Posterior vena cava (tissue), 2 donors: ENCODE measurements at places on chromosomes 12 and 14. TPM values are rescaled to one million over a fixed set of nuclear protein-coding genes. Genes with fewer than 3 reads are reported as not detected.

GRCh38 chr12:51636986-51637385 lies 46.0 kb downstream of the SCN8A start:
- no peak for DNase-seq

DNA sequence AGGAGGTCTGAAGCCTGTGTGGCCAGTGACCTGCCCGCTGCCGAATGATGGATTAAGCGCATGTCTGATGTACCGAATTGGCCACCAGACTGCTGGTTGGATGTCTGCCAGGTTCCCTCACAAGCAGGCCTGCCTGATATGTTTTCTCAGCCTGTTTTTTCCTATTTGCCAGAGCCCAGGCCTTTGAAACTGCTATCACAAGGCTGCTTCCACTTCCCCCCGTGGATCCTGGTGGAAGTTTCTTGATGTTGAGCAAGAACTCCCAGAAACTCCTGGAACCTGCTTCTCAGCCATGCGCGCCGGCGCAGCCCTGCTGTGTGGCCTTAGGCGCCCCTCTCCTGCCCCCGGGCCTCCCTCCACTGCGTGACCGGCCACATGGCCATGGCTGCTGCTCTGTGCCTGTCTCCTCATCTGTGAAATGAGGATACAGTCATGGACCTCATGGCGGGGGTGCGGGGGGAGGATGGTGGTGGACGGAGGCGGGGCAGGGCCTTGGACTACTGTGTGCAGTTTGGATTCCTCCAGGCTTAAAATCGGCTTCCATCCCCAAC lies 56.6 kb downstream of the CALM1 start:
- DNase-seq = no peak

GRCh38 chr12:24172031-24172772 lies 222.7 kb upstream of the SOX5 start:
- no peak for DNase-seq

The ATN1 gene
- total RNA-seq = 97.0 TPM

DNA sequence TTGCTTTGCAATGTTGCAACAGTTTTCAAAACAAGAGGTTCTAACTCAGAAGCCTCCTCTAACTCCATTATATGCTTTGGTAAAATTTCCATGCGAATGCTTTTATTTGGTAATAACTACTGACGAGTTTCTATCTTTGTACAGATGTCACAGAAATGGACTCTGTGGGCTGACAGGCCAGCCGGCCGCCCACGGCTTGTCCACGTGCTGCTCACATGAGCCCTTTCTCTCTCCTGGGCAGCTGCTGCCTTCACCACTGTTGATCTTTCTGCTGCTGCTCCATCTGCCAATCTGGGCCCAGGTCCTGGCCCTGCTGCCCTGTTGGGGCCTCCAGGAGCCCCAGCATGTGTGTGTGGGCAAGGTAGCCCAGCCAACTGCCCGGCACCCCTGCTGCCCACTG lies 168.2 kb upstream of the TMEM132C start:
- DNase-seq = no peak

- no peak for DNase-seq
These were observed 430.2 kb upstream of the TMPO start for GRCh38 chr12:98085046-98085755.

GRCh38 chr12:104526751-104527150 lies 70.0 kb downstream of the CHST11 start:
- DNase-seq = no peak

- DNase-seq = no peak
These were observed 22.8 kb upstream of the FBXO33 start for GRCh38 chr14:39454906-39455539.
